GM19239 (cell line): ENCODE measurements at places on chromosomes 1 and 21.

GRCh38 chr21:44370027-44370735 lies 16.8 kb downstream of the TRPM2 start:
- no peak for DNase-seq

GRCh38 chr1:53547231-53547790 lies 88.1 kb downstream of the DMRTB1 start:
- no peak for DNase-seq

- DNase-seq: no peak
These were observed 1412.1 kb downstream of the PLA2G4A start for GRCh38 chr1:188240772-188241406.

DNA sequence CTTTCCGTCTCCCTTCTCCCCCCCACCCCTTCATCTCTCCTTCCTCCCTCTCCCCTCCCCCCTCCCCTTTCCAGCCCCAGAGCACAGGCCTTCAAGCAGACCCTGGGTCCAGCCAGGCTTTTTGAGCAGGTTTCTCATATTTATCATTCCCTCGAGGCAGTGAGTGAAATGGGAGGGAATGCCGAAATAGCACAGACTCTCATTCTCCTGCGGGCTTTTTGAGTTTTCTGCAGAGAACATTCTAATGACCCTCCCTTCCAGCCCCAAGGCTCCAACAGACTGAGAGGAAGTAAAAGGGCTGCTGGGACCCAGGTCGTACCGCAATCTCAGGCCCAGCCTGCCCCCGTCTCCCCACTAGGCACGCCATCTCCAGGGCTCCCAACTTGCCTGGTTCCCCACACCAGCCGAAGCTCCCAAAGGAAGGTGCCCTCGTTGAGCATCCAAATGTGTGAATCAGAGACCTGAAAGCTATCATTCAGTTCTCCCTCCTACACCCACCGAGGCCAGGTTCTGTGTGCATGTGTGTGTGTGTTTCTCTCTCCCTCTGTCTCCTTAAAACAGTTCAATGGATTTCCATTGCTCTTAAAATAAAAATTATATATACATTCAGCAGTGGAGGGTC lies 22.3 kb downstream of the ACTA1 start:
- no peak for DNase-seq

GRCh38 chr1:112762541-112763500 lies 47.7 kb upstream of the PPM1J start:
- DNase-seq: no peak

DNA sequence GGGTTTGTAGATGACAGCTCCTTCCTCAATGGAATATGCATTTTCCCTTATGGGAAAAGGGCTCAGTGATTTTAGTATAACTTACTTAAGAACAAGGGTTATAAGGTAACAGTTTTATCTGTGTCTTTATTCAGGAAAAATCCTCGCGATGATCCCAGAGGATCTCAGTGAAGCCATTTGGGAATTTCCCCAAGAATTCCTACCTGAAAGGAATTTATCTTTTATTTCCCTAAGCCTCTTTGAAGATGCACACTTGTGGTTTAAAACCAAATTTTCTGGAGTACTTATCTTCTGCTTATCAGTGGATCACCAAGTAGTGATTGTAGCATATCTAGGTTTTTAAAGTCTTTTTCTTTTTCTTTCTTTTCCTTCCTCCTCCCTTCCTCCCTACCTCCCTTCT lies 58.8 kb downstream of the AK4 start:
- DNase-seq: no peak

- DNase-seq: no peak
These were observed 140.3 kb downstream of the PLPP3 start for GRCh38 chr1:56438901-56439551.

- DNase-seq: no peak
These were observed 149.3 kb upstream of the TNR start for GRCh38 chr1:175892686-175893085.

- DNase-seq: no peak
These were observed 188.9 kb upstream of the PLXNA2 start for GRCh38 chr1:208433086-208433485.

DNA sequence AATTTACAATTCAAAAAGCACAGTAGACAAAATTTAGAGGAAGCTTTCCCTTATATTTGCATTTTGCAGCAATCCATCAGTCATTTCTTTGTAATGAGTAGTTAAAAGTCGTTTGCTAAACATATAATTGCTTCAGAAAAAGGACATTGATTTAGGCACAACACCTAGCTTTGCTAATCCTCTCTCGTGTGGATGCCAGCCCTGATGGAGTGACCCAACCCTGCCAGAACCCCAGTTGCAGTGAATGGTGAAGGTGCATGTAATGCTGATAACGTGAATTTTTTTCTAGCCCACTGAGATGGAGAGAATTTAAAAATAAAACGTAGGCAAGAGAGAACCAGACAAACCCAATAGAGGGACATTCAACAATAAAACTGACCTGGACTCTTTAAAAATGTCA lies 263.4 kb downstream of the GRIK1 start:
- DNase-seq: no peak

- DNase-seq: no peak
These were observed 17.1 kb downstream of the COL18A1 start for GRCh38 chr21:45421846-45422775.

- no peak for DNase-seq
These were observed 472.3 kb upstream of the VAMP3 start for GRCh38 chr1:7298749-7299151.

DNA sequence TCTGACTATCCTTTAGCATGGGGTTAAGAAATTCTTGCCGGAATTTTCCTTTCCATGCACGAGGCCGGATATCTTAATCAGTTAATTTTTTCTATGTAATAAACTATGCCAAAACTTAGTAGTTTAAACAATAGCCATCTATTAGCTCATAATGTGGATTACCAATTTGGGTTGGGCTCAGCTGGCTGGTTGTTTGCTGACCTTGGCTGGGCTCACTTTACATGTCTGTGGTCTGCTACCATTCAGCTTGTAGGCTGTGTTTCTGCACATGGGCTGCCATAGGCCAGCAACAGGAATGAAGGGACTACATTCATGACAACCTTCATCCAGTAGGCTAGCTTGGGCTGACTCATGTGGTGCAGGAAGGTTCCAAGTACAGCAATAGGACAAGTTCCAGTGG lies 56.0 kb upstream of the NTPCR start:
- DNase-seq: no peak

- no peak for DNase-seq
These were observed 229.6 kb upstream of the JUN start for GRCh38 chr1:59013276-59013927.

DNA sequence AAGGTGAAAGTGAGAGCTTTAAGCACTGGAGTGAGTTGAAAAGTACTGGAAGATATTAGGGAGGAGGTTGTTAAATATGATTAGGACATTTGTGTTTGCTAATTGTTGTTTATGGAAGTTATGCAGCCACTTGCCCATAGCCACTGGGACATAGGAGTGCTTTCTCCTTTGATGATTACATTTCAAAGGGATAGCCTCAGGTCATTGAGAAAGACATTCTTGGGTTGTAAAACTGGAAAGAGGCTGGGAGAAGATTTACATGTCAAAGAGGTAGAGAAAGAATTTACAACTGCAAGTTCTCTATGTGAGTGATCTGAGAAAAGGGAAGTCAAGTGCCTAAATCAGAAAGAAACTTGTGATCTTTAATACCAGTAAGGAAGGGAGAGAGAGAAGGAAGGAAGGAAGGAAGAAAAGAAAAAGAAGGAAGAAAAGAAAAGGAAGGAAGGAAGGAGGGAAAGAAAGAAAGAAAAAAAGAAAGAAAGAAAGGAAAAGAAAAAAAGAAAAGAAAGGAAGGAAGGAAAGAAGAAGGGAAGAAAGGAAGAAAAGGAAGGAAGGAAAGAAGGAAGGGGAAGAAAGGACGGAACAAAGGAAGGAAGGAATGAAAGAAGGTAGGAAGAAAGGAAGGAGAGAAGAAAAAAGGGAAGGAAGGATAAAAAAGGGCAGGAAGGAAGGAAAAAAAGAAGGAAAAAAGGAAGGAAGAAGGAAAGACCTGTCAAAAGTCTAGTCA lies 284.6 kb upstream of the DPYD start:
- DNase-seq: no peak

DNA sequence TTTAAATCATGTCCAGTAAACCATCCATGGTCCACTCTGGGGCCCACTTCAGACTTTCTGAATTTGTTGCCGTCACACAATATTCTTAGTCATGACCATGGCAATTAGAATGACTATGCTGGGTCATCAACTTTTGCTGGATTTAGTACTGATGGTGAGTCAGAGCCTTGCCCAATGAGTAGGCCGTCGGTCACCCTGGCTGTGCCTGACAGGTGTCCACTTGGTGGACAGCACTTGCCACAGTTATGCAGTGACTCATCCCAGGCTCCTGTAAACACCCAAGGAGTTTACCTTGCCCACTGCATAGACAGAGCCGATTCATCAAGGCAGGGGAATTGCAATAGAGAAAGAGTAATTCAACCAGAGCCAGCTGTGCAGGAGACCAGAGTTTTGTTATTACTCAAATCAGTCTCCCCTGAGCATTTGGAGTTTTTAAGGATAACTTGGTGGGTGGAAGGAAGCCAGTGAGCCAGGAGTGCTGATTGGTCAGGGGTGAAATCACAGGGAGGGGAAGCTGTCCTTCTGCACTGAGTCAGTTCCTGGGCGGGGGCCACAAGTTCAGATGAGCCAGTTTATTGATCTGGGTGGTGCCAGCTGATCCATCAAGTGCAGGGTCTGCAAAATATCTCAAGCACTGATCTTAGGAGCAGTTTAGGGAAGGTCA lies 333.8 kb downstream of the PTPRU start:
- DNase-seq: no peak

DNA sequence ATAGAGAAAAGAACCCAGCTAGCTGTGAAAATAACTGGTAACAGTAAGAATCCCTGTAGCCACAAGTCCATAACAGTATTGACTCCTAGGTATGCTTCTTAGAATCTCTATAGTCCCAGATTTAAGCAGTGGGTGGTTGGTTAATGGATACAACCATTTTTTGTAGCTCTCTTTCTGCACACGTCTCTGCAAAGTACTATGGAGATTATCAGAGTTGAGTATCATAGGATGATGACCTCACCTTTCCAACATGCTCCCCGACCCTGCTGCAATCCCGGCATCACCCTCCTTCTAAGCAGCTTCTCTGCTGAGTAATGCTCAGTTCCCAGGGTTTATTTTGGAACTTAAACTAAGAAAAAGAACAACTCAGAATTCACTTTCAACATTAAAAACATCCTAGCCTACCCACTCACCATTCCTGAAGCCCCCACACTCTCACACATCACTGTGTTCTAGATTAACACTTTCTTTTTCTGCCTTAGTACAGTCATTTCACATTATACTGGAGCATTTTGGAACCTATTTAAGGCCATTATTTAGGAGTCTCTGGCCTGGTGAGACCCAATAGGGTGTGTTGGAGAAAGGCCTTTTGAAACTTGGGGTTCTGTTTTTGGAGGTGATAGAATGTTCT lies 2.7 kb downstream of the MLLT11 start:
- no peak for DNase-seq

- no peak for DNase-seq
These were observed 45.2 kb upstream of the PSEN2 start for GRCh38 chr1:226825037-226825745.

GRCh38 chr21:39852021-39852721 lies 15.1 kb upstream of the PCP4 start:
- DNase-seq: no peak

GRCh38 chr1:178932552-178932906 lies 61.7 kb upstream of the ANGPTL1 start:
- DNase-seq: no peak

- no peak for DNase-seq
These were observed 29.7 kb upstream of the ZBTB18 start for GRCh38 chr1:244021427-244021826.

DNA sequence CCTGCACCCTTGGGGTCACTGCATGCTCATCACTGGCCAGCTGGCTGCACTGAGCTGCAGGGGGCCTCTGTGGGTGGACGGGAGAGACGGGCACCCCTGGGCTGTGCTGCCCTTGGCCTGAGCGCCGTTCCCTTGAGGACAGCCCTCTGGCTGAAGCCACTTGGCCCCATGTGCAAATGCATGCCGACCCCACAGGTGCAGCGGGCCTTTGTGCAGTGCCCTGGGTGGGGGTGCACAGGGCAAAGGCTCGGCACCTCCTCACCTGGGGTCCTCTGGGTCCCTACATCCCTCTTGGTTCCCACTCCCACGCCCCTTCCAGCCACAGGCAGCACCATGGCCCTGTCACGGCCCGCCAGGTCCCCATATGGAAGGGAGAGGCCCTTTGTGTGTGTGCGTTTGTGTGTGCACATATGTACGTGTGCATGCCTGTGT lies 41.3 kb downstream of the COQ8A start:
- no peak for DNase-seq

DNA sequence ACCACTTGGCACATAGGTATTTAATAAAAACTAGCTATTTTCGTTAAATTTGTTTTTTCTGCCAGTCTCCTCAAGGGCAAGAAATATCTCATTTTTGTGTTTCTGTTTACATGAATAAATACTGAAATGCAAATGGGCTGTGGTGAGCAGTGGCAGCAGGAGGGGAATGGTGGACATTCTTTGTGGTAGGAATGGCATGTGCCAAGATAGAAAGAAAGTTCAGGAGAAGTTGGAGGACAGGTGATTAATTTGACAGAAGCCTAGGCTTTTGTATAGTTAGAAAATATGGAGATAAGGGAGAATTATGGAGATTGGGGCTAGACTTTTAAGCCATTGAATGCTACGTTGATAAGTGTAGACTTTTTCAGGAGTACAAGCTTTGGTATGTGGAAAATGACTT lies 8.6 kb downstream of the RAP1A start:
- DNase-seq: no peak

DNA sequence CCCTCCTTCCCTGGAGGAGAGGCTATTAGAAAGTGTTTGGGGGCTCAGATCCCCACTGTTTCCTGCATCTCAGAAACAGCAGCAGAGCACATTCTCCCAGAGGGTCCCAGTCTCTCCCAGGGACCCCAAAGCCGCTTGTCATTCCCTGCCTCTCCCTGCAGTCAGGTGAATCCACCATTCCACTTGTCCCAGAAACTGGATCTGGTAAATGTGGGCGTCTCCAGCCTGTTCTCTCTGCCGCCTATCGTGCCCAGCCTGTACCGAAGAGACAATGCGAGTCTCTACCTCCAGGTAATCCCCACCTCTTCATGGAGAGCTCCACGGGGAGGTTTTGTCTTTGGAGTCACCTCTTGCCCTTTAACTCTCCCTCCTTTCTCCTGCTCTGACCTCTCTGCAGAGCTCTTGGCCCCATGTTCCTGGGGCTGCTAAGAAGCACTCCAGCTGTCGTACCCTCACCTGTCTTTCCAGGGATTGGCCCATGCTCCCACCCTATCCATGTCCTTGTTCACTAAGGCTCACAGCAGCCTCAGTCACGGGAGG lies 26.9 kb downstream of the INAVA start:
- DNase-seq: no peak

DNA sequence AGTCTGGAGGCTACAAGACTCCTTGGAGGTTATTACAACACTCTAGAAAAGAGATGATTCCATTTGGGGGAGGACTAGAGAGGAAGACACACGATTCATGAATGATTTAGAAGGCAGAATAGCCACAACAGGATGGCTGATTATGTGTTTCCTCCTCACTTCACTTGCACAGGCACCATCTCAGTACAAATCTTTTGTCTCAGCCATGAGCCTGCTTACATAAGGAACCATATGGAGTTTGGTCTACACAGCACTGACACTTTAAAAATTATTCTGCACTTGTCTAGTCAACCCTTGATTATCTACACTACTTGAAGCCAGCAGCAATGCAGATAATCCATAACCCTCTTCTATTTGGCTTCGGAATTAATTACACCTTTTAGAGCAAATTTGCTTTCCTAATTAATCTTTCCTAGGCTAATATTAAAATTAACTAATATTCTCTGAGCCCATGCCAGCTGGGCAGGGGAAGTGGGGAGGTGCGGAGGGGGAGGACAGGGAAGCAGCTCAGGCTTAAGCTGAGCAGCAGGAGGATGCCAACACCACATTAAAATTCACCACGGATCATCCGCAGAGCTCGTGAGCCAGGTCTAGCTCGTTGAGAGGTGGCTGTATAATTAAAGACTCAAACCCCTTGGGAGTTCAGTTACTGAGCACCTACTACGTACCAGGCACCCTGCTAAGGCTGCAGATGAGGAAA lies 3.2 kb upstream of the LEMD1 start:
- DNase-seq: no peak
